ENCODE measurements at places on chromosomes 12 and 14. TPM values are rescaled to one million over a fixed set of nuclear protein-coding genes. Genes with fewer than 3 reads are reported as not detected.

The EGLN3 gene
- total RNA-seq, result 0.29 TPM

The CIROP gene
- total RNA-seq, result not detected

The CACNA2D4 gene
- total RNA-seq, result 0.72 TPM

The LRRC10 gene
- total RNA-seq, result not detected

- peak; percentile 83 for DNase-seq
- peak overlapping the region; percentile 77 for H3K27ac ChIP-seq
- no peak overlapping the region for H3K4me3 ChIP-seq
- H3K27me3 ChIP-seq, result no peaks in the 10 kb centered on the region
- H3K4me1 ChIP-seq, result peaks cover 80% of the 10 kb centered on the region
- H3K36me3 ChIP-seq, result peaks cover 89% of the 10 kb centered on the region
These were observed 30.3 kb downstream of the HMGA2 start for GRCh38 chr12:65854629-65855028.

DNA sequence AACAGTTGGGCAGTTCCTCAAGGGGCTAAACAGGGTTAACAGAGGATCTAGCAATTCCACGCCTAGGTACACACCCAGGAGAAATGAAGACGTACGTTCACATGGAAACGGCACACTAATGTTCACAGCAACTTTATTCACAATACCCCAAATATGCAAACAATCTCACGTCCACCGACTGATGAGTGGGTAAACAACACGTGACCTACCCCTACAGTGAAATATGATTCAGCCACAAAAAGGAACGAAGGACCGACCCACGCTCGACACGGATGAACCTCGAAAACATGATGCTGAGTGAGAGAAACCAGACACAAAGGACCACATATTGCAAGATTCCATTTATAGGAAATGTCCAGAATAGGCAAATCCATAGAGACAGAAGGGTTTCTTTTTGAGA, 112.7 kb downstream of the NCOR2 start:
- H3K27me3 ChIP-seq, result no peaks in the 10 kb centered on the region
- peaks cover 35% of the 10 kb centered on the region for H3K4me1 ChIP-seq
- H3K4me3 ChIP-seq, result no peak overlapping the region
- H3K27ac ChIP-seq, result peak overlapping the region; percentile 64
- peaks cover 22% of the 10 kb centered on the region for H3K36me3 ChIP-seq
